ENCODE measurements at places on chromosomes 16 and 17. TPM values are rescaled to one million over a fixed set of nuclear protein-coding genes. Genes with fewer than 3 reads are reported as not detected.

- no peak for DNase-seq
Observed at GRCh38 chr16:72657791-72658190, 390.1 kb downstream of the ZFHX3 start.

GRCh38 chr16:63982110-63982509 is 1139.8 kb downstream of the CDH11 start:
- DNase-seq = no peak

IGF2BP1 gene
- polyA plus RNA-seq = 0.05 TPM

DNA sequence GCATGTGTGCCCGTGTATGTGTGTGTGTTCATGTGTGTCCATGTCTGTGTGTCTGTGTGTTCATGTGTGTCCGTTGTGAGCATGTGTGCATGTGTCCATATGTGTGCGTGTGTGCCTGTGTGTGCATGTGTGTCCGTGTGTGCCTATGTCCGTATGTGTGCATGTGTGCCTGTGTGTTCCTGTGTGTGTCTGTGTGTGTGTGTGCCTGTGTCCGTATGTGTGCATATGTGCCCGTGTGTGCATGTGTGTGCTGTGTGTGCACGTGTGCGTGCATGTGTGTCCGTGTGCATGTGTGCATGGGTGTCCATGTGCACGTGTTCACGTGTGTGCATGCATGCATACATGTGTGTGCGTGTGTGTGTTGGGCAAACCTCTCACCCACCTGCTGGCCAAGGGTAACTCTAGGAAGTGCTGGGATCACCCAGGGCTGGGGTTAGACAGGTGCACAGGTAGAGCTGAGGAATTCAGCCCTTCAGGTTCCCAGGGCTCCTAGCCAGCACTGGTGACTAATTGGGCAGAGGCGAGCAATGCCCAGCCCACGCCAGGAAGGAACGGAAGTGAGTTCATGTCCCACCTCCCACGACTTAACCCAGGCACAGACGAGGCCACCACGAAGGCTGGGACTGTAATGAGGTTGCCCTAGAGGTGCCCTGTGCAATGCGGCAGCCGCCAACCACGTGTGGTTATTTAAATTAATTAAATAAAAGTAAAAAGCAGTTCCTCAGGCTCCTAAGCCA is 8.2 kb upstream of the CSNK1D start:
- DNase-seq = no peak

GRCh38 chr16:69293401-69293800 is 17.7 kb upstream of the VPS4A start:
- DNase-seq = no peak

STAC2 gene
- 0.08 TPM for polyA plus RNA-seq

DNA sequence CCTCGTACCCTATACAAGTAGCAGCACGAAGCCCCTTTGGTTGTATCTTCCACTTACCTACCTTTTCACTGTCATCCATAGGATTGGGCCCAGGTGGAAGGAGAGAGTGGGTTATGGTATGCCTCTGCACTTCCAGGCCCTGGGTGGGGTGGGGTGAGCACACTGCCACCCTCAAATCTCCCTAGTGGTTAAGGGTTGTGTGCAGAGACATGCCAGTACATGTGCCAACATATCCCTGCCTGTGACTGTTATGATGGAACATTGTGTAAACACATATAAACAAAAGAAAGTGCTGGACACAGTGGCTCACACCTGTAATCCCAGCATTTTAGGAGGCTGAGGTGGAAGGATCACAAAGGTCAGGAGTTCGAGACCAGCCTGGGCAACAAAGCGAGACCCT is 11.1 kb downstream of the HROB start:
- no peak for DNase-seq

Data from SK-N-SH (cell line).